ENCODE measurements at places on chromosomes 2 and 18. TPM values are rescaled to one million over a fixed set of nuclear protein-coding genes. Genes with fewer than 3 reads are reported as not detected.
A peak's percentile ranks its signal among the peaks of the same experiment; 100 is the strongest.

DNA sequence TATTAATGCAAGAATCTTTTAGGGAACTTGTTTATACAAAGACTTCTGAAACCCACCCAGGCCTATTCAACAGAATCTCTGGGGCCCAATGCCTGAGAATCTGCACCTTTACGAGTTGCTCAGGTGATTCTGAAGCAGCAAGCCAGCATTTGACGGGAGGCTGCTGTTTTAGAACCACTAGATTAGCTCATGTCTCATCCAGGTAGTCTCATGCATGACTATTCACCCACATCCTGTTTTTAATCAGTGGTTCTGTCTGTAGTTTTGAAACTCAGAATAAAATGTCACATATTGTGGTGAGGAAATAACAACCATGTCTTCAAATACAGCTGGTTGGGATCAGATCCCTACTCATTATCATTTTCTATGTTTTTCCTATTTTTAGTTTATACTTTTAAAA, 39.5 kb downstream of the CYTIP start:
- no peaks in the 10 kb centered on the region for H3K36me3 ChIP-seq
- no peaks in the 10 kb centered on the region for H3K4me1 ChIP-seq
- no peak overlapping the region for H3K27ac ChIP-seq
- H3K27me3 ChIP-seq, result no peaks in the 10 kb centered on the region
- no peak overlapping the region for H3K4me3 ChIP-seq

The ASXL3 gene
- total RNA-seq, result 0.66 TPM

The ARHGEF4 gene
- total RNA-seq, result 0.83 TPM

DNA sequence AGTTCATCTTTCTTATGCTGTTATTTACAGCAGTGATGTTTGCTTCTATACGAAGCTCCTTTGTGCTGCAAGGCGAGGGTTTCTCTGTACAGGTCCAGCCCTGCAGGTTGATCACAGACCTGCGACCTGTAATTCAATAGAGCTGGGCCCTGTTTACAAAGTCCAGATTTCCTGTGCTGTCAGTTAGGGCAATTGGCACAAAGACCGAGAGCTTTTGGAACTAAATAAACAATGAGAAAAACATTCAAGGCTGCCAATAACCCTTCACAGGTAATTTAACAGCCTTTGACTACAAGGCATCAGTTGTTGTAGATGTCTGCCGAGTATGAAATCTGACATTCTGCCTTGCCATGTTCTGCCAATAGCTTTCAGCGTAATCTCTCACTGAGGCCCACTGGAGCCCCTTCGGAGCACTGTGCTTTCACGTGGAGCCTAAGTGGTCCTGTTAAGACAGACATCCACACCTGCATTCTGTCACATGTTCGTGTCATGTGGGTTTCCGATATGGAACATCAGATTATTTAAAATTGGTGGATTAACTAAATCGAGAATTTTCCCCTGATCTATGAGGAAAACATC, 232.5 kb downstream of the PTGR3 start:
- no peaks in the 10 kb centered on the region for H3K27me3 ChIP-seq
- H3K4me1 ChIP-seq, result no peaks in the 10 kb centered on the region
- no peak overlapping the region for H3K4me3 ChIP-seq
- no peaks in the 10 kb centered on the region for H3K36me3 ChIP-seq

The G6PC2 gene
- total RNA-seq, result not detected

The NRP2 gene
- 28.7 TPM for total RNA-seq

GRCh38 chr2:63926815-63927214, 85.1 kb downstream of the UGP2 start:
- no peak overlapping the region for H3K4me3 ChIP-seq
- H3K4me1 ChIP-seq, result no peaks in the 10 kb centered on the region
- no peak overlapping the region for H3K27ac ChIP-seq
- no peak for DNase-seq
- H3K36me3 ChIP-seq, result no peaks in the 10 kb centered on the region
- no peaks in the 10 kb centered on the region for H3K27me3 ChIP-seq

GRCh38 chr2:9991829-9992273, 40.4 kb downstream of the GRHL1 start:
- no peak overlapping the region for H3K27ac ChIP-seq
- no peaks in the 10 kb centered on the region for H3K4me1 ChIP-seq
- H3K36me3 ChIP-seq, result no peaks in the 10 kb centered on the region
- no peak overlapping the region for H3K4me3 ChIP-seq

DNA sequence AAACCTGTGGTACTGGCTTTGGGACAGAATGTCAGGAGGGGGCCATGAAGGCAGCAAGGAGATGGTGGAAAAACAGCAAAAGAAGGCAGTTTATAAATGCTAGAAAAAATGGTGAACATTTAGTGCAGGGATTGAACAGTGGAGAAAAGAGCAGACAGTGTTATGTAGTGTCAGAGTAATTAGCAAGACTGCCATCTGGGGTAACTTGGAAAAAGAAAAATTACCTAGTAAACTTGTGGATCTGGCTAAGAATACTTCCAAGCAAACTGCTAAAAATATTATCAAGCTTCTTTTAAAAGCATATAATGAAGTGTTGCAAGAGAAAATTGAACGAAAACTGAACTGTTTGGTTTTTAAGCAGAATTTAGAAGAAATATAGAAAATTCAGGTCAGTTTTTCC, 267.8 kb downstream of the INSIG2 start:
- no peaks in the 10 kb centered on the region for H3K27me3 ChIP-seq
- H3K4me1 ChIP-seq, result no peaks in the 10 kb centered on the region
- no peak for DNase-seq
- no peak overlapping the region for H3K27ac ChIP-seq
- H3K36me3 ChIP-seq, result no peaks in the 10 kb centered on the region

GRCh38 chr2:130336877-130337734, 5.6 kb upstream of the IMP4 start:
- H3K27ac ChIP-seq, result no peak overlapping the region
- peak; percentile 68 for DNase-seq
- no peaks in the 10 kb centered on the region for H3K36me3 ChIP-seq
- H3K4me1 ChIP-seq, result no peaks in the 10 kb centered on the region
- H3K27me3 ChIP-seq, result no peaks in the 10 kb centered on the region

The CD28 gene
- not detected for total RNA-seq

GRCh38 chr2:160043265-160043664, 19.1 kb downstream of the PLA2R1 start:
- no peaks in the 10 kb centered on the region for H3K36me3 ChIP-seq
- H3K4me1 ChIP-seq, result no peaks in the 10 kb centered on the region
- no peak overlapping the region for H3K27ac ChIP-seq
- H3K27me3 ChIP-seq, result peaks cover 2% of the 10 kb centered on the region
- H3K4me3 ChIP-seq, result no peak overlapping the region

GRCh38 chr2:28232295-28232694, 160.4 kb upstream of the FOSL2 start:
- H3K36me3 ChIP-seq, result no peaks in the 10 kb centered on the region
- H3K4me1 ChIP-seq, result no peaks in the 10 kb centered on the region
- DNase-seq, result peak; percentile 8
- H3K27me3 ChIP-seq, result no peaks in the 10 kb centered on the region

DNA sequence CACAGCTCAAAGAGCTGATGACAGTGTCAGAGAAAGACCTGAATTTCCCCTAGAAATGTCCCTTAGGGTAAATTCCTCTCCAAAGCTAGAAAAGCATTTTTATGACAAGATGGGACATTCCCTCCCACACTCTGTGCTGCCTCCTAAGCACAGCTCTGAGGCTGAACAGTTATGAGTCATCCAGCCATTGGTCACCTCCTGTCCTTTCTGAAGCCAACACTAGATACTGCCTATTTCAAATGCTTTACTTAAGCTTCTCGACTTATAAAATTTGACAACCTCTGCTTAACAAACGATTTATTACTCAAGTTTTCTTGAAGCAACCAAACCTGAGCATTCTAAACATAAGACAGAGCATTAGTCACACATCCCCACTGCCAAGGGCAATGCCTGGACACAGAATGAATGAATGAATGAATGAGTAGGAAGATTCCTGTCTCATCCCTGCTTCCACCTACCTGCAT, 35.4 kb downstream of the B4GALT6 start:
- no peaks in the 10 kb centered on the region for H3K4me1 ChIP-seq
- no peaks in the 10 kb centered on the region for H3K27me3 ChIP-seq
- no peak overlapping the region for H3K27ac ChIP-seq
- H3K4me3 ChIP-seq, result no peak overlapping the region
- peak; percentile 75 for DNase-seq
- H3K36me3 ChIP-seq, result no peaks in the 10 kb centered on the region

DNA sequence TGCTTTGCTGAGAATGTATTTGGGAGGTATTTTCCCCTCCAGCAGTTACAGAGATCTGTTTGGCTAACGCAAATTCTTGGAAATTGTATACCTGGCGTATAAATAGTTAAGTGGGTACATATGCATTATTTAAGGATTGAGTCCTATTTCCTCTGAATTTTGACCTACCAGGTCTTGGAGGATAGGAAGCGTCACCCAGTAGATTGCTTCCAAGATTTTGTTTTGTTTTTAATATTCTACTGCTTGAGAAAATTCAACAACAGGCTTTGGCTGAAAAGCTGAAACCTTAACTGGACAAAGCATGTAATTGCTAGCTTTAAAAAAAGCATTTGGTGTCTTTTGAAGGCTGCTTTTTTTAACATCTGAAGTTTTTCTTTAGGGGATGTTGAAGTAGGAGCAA, 150.1 kb downstream of the WDSUB1 start:
- H3K27me3 ChIP-seq, result no peaks in the 10 kb centered on the region
- peak overlapping the region; percentile 77 for H3K27ac ChIP-seq
- DNase-seq, result no peak
- peaks cover 31% of the 10 kb centered on the region for H3K4me1 ChIP-seq
- no peak overlapping the region for H3K4me3 ChIP-seq

GRCh38 chr2:106562268-106563186, 75.4 kb downstream of the CD8B2 start:
- H3K4me3 ChIP-seq, result no peak overlapping the region
- H3K36me3 ChIP-seq, result no peaks in the 10 kb centered on the region
- DNase-seq, result no peak

GRCh38 chr2:7411691-7412090, 494.5 kb downstream of the RNF144A start:
- no peaks in the 10 kb centered on the region for H3K4me1 ChIP-seq
- no peak for DNase-seq
- H3K27ac ChIP-seq, result no peak overlapping the region

DNA sequence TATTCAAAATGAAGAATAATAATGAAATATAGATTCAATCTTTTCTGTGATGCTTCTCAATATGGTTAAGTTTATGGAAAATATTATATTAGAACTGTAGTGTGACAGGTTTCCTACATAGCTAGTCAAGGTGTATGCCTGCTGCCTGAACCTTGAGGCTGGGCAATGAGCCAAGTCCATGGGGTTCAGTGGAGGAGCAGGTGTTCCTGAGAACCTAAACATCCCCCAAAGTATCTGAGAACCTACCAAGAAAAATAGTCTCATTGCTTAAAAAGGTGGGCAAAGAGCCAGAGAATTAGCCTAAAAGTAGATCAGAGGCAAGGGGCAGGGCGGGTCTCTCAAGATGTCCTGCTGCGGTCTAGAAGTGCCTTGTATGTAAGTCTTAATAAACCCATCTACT, 185.9 kb upstream of the SPHKAP start:
- no peaks in the 10 kb centered on the region for H3K4me1 ChIP-seq
- H3K27me3 ChIP-seq, result no peaks in the 10 kb centered on the region
- no peak overlapping the region for H3K27ac ChIP-seq
- no peak for DNase-seq
- no peaks in the 10 kb centered on the region for H3K36me3 ChIP-seq

- H3K36me3 ChIP-seq, result peaks cover 2% of the 10 kb centered on the region
- no peak for DNase-seq
- H3K4me1 ChIP-seq, result peaks cover 7% of the 10 kb centered on the region
- H3K4me3 ChIP-seq, result no peak overlapping the region
- no peak overlapping the region for H3K27ac ChIP-seq
Measured at GRCh38 chr2:118110310-118110709, 22.0 kb downstream of the INSIG2 start.

DNA sequence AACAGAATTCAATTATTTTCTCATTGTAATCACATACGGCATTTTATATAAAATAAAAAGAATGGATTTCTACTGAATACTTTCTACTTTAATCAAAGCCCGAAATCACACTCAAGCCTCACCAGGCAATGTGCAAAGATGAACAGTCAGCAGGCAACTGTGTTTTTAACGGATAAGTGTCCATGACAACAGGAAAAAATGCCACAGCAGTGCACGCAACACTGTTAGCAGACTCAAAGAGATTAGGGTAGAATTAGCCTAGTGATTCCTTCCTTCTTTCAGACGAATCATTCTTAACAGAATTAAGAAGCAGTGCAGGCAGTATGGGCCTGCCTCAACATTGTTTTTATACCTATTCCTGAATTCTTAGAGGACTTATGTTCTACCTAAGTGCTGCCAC, 135.6 kb downstream of the CDH2 start:
- H3K4me1 ChIP-seq, result no peaks in the 10 kb centered on the region
- H3K36me3 ChIP-seq, result no peaks in the 10 kb centered on the region
- H3K27me3 ChIP-seq, result no peaks in the 10 kb centered on the region
- peak; percentile 86 for DNase-seq
- no peak overlapping the region for H3K4me3 ChIP-seq

The GMCL1 gene
- total RNA-seq, result 9.1 TPM

The AGXT gene
- total RNA-seq, result not detected

- no peaks in the 10 kb centered on the region for H3K4me1 ChIP-seq
- no peak overlapping the region for H3K4me3 ChIP-seq
- no peaks in the 10 kb centered on the region for H3K27me3 ChIP-seq
- no peaks in the 10 kb centered on the region for H3K36me3 ChIP-seq
- no peak overlapping the region for H3K27ac ChIP-seq
Measured at GRCh38 chr2:135913727-135914365, 37.6 kb upstream of the MCM6 start.

All from fibroblast of lung (primary cell).